ENCODE measurements at places on chromosomes 2 and 18. TPM values are rescaled to one million over a fixed set of nuclear protein-coding genes. Genes with fewer than 3 reads are reported as not detected.
A peak's percentile ranks its signal among the peaks of the same experiment; 100 is the strongest.

DNA sequence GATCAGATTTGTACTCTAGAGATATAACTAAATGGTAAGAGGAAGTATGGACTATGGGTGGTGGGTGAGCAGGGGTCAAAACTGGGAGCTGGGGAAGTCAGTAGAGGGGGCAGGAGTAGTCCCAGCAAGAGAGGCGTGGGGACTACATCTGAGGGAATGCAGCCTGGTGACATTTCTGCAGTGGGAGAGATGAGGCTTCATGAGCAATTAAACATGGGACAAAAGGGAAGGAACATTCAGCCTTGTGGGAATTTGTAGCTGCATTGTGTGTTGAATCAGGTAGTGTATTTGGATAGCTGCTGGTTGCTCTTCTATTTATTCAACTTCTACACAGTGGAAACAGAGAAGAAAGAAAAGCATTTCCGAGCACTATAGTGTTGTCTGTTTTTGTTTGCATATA, 3.6 kb downstream of the CNOT11 start:
- DNase-seq: no peak
- H3K4me3 ChIP-seq: no peak overlapping the region
- no peaks in the 10 kb centered on the region for H3K27me3 ChIP-seq
- peak overlapping the region; percentile 76 for H3K27ac ChIP-seq
- H3K36me3 ChIP-seq: peaks cover 52% of the 10 kb centered on the region

Gene SKA1
- 38.6 TPM for total RNA-seq

GRCh38 chr2:55961318-55961911, 37.8 kb upstream of the EFEMP1 start:
- H3K4me3 ChIP-seq: no peak overlapping the region
- H3K27ac ChIP-seq: no peak overlapping the region
- H3K27me3 ChIP-seq: peaks cover 15% of the 10 kb centered on the region

GRCh38 chr2:15154297-15154696, 406.8 kb downstream of the NBAS start:
- no peak overlapping the region for H3K4me3 ChIP-seq
- peaks cover 9% of the 10 kb centered on the region for H3K4me1 ChIP-seq
- no peaks in the 10 kb centered on the region for H3K36me3 ChIP-seq
- no peak for DNase-seq

- H3K4me3 ChIP-seq: no peak overlapping the region
- DNase-seq: no peak
- no peaks in the 10 kb centered on the region for H3K4me1 ChIP-seq
- peaks cover 2% of the 10 kb centered on the region for H3K27me3 ChIP-seq
- H3K27ac ChIP-seq: no peak overlapping the region
- H3K36me3 ChIP-seq: no peaks in the 10 kb centered on the region
Measured at GRCh38 chr2:31711737-31712136, 131.0 kb upstream of the SRD5A2 start.

- H3K4me3 ChIP-seq: no peak overlapping the region
- H3K4me1 ChIP-seq: no peaks in the 10 kb centered on the region
- no peak overlapping the region for H3K27ac ChIP-seq
- no peaks in the 10 kb centered on the region for H3K27me3 ChIP-seq
- H3K36me3 ChIP-seq: peaks cover 14% of the 10 kb centered on the region
Measured at GRCh38 chr2:3290655-3291054, 87.0 kb downstream of the EIPR1 start.

Gene TANK
- 59.7 TPM for total RNA-seq

Gene SFT2D3
- total RNA-seq: 2.8 TPM

DNA sequence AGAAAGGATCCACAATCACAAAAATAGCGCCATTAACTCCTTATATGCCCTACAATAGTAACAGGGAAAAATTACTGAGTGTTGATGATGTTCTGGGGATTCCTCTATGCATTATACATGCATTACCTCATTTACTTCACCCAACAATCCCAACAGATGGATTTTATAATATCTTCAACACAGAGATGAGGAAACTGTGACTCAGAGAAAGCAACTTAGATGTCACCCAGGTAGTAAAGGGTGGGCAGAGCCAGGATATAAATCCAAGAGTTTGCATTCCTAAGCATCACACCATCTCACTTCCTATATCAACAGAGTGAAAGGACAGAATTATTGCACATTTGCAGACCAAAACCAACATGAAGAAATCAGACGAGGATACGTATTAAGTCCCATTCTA, 144.2 kb downstream of the TCF4 start:
- no peak for DNase-seq
- H3K27ac ChIP-seq: no peak overlapping the region
- no peaks in the 10 kb centered on the region for H3K4me1 ChIP-seq

Gene TSN
- 71.2 TPM for total RNA-seq

DNA sequence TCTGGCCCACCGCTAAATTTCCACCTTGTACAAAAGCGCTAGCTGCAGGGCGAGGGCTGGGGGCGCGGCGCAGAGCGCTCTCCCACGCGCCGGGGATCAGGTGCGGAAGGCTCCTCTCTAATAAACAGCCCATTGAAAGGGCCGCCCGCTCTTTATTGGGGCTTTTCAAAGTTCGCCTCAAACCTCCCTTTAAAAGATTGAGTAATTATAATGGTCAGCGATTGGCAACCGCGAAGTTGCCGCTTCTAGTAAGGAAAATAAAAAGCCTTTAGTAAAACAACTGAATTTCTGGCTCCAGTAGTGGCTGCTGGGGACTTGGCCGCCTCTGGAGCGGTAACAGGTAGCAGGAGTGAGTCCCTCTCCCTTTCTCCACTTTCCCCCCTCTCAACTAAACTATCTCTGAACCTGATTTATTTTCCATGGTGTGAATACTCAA, 755 bp downstream of the NEUROD1 start:
- no peak overlapping the region for H3K27ac ChIP-seq
- no peak for DNase-seq
- no peak overlapping the region for H3K4me3 ChIP-seq
- peaks cover 37% of the 10 kb centered on the region for H3K4me1 ChIP-seq

Gene HEATR5B
- 15.2 TPM for total RNA-seq

Gene RBM44
- 0.94 TPM for total RNA-seq

DNA sequence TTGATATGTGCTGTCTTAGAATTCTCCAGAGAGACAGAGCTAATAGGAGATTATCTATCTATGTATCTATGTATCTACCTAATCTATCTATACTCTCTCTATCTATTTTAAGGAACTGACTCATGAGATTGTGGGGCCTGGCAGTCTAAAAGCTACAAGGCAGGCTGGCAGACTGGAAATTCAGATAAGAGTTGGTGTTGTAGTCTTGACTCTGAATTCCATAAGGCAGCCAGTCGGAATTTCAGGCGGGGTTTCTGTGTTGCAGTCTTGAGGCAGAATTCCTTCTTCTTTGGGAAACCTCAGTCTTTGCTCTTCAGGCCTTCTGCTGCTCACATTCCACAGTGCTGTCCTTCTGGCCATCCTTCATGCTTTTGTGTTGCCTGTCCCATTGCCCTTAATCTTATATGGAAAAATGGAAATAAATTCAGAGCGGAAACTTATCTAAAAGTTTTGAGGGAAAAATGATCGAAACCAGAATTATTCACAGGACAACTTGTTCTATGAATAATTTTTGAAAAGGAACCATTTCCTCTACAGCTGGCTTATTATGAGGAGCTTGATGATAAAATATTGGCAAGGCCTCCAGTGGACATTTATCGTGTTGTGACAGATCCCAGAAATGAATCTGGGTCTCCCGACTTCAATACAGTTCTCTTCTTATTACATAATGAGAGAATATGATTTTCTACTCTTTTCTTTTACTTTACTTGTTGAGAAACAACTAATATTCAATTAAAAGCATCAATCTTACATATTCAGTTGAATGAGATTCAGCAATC, 10.8 kb downstream of the IL1RL1 start:
- no peak overlapping the region for H3K27ac ChIP-seq
- H3K36me3 ChIP-seq: no peaks in the 10 kb centered on the region
- H3K4me3 ChIP-seq: no peak overlapping the region
- DNase-seq: no peak

Gene TNS1
- total RNA-seq: 0.64 TPM

DNA sequence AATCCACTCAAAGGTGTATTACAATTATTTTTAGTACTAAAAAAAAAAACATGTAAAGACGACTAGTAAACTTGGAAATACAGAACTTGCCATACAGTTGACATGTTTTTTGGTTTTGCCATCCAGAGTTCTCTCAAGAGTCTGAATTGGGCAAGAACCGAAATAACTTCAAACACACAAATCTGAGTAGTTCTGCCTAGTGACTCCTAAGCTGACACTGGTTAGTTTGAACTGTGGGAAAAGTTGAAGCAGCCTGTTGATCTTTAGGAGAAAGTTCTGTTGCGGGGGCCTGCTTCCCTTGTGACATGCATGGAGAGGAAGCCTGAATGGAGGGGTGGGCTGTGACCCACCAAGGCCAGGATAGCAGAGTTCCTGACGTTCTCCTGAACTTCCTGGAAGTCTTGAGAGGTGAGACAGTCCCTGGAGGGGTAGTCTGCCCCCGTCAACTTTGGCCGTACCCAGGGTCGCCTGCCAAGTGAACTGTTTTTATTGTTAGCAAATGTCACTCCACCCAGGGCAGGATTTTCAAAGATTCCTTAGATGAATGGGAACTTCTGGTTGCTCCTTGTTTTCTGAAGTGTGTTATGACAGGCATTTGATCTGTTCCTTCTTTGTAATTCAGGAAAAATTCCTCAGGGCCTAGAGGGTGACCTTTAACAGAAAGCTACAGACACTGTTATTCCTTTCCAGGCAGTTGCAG, 85.6 kb upstream of the SPTBN1 start:
- H3K27me3 ChIP-seq: peaks cover 5% of the 10 kb centered on the region
- H3K4me3 ChIP-seq: no peak overlapping the region
- H3K4me1 ChIP-seq: no peaks in the 10 kb centered on the region
- no peak for DNase-seq

Gene LRRTM4
- total RNA-seq: not detected

- H3K27me3 ChIP-seq: no peaks in the 10 kb centered on the region
- DNase-seq: no peak
- H3K4me3 ChIP-seq: no peak overlapping the region
- no peaks in the 10 kb centered on the region for H3K4me1 ChIP-seq
Measured at GRCh38 chr18:29096079-29096770, 919.3 kb upstream of the CDH2 start.

- peaks cover 31% of the 10 kb centered on the region for H3K4me1 ChIP-seq
- DNase-seq: no peak
- H3K36me3 ChIP-seq: peaks cover 67% of the 10 kb centered on the region
- no peak overlapping the region for H3K4me3 ChIP-seq
- H3K27ac ChIP-seq: no peak overlapping the region
Measured at GRCh38 chr18:51076503-51076902, 46.5 kb downstream of the SMAD4 start.

- H3K36me3 ChIP-seq: no peaks in the 10 kb centered on the region
- peaks cover 69% of the 10 kb centered on the region for H3K27me3 ChIP-seq
- peak overlapping the region; percentile 47 for H3K4me3 ChIP-seq
- peaks cover 32% of the 10 kb centered on the region for H3K4me1 ChIP-seq
Measured at GRCh38 chr2:174333372-174334277, 1.1 kb upstream of the SP9 start.

Gene MARCHF7
- 83.1 TPM for total RNA-seq

DNA sequence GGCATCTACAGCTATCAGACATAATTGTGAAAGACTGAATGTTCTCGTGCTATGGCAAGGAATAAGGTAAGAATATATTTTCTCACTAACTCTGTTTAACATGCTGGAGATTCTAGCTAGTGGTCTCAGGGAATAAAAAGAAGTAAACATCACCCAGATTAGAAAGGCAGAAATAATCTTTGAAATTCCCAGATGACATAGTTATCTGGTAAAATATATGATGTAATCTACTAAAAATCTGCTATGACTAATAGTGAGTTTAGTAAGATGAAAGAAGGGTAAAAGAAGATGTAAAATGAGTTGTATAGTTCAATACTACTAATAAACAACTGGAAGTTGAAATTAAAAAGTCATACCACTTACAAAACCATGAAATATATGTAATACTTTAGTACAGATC, 134.2 kb downstream of the DSC3 start:
- no peaks in the 10 kb centered on the region for H3K4me1 ChIP-seq
- no peaks in the 10 kb centered on the region for H3K27me3 ChIP-seq
- no peak for DNase-seq
- no peaks in the 10 kb centered on the region for H3K36me3 ChIP-seq

Gene CIB4
- not detected for total RNA-seq

- no peaks in the 10 kb centered on the region for H3K36me3 ChIP-seq
- no peak overlapping the region for H3K27ac ChIP-seq
- H3K4me1 ChIP-seq: no peaks in the 10 kb centered on the region
- no peak for DNase-seq
- peaks cover 4% of the 10 kb centered on the region for H3K27me3 ChIP-seq
Measured at GRCh38 chr18:55073116-55073515, 113.9 kb upstream of the CCDC68 start.

Gene IL1RL1
- total RNA-seq: 0.26 TPM

DNA sequence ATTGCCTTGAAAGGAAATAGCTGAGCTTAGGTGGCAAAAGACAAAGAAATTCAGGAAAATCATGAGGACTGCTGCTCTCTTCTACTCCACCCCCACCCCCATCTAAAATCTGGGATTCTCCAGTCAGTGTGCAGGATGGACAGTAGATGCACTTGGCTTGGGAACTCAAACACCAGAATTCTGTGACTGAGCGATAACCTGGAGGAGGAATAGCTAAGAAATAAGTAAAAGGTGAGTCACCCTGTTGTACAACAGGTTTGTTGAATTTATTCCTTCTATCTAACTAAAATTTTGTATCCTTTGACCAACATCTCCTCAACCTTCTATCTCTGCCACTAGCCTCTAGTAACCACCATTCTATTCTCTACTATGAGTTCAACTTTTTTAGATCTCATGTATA, 1029.9 kb upstream of the ACVR2A start:
- H3K4me1 ChIP-seq: no peaks in the 10 kb centered on the region
- DNase-seq: no peak
- H3K4me3 ChIP-seq: no peak overlapping the region
- H3K27me3 ChIP-seq: no peaks in the 10 kb centered on the region

- H3K36me3 ChIP-seq: peaks cover 13% of the 10 kb centered on the region
- peak overlapping the region; percentile 85 for H3K27ac ChIP-seq
- peak; percentile 54 for DNase-seq
- no peaks in the 10 kb centered on the region for H3K27me3 ChIP-seq
Measured at GRCh38 chr2:162058973-162059668, 14.9 kb downstream of the DPP4 start.

GRCh38 chr2:97995026-97995733, 568 bp downstream of the TMEM131 start:
- no peaks in the 10 kb centered on the region for H3K36me3 ChIP-seq
- peak overlapping the region; percentile 85 for H3K4me3 ChIP-seq
- no peaks in the 10 kb centered on the region for H3K27me3 ChIP-seq
- H3K27ac ChIP-seq: peak overlapping the region; percentile 97
- peak; percentile 68 for DNase-seq
- H3K4me1 ChIP-seq: peaks cover 41% of the 10 kb centered on the region

- no peak overlapping the region for H3K27ac ChIP-seq
- no peaks in the 10 kb centered on the region for H3K27me3 ChIP-seq
- no peak overlapping the region for H3K4me3 ChIP-seq
- H3K36me3 ChIP-seq: no peaks in the 10 kb centered on the region
- no peak for DNase-seq
Measured at GRCh38 chr2:120985174-120985996, 249.7 kb downstream of the GLI2 start.

DNA sequence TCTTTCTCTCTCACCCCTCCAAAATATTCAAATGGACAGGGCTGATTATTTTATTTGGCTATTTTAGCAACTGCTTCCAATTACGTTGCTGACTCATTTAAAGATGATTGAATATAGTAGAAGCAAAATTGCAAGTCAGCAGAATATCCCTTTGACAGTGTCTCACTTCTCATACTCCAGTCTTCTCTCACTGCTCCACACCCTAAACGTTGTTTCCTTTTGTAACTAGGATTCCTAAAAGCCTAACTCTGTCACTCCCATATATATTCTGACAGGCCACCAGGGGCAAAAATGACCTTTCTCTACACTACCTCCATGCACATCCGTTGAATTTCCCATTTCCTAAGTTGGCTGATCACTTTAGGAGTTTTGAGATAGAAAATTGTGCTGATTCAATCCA, 351.1 kb downstream of the RND3 start:
- H3K27me3 ChIP-seq: peaks cover 2% of the 10 kb centered on the region
- H3K36me3 ChIP-seq: no peaks in the 10 kb centered on the region
- no peak for DNase-seq
- no peaks in the 10 kb centered on the region for H3K4me1 ChIP-seq
- H3K4me3 ChIP-seq: no peak overlapping the region
